ENCODE measurements at places on chromosomes 4 and X. TPM values are rescaled to one million over a fixed set of nuclear protein-coding genes. Genes with fewer than 3 reads are reported as not detected.

The MAGEC2 gene
- total RNA-seq: not detected

The OCIAD2 gene
- 45.1 TPM for total RNA-seq

The HELT gene
- not detected for total RNA-seq

The KDR gene
- 28.5 TPM for total RNA-seq

The MED12 gene
- 21.7 TPM for total RNA-seq

The CT45A8 gene
- total RNA-seq: not detected

The GPR173 gene
- 0.49 TPM for total RNA-seq

The NRK gene
- total RNA-seq: 0.44 TPM

The FAM47A gene
- not detected for total RNA-seq

The ASB9 gene
- 3.0 TPM for total RNA-seq

The MAGEB10 gene
- not detected for total RNA-seq

The CLCN4 gene
- 26.3 TPM for total RNA-seq

- DNase-seq: no peak
These were observed 13.5 kb upstream of the PRPS2 start for GRCh38 chrX:12777670-12778069.

DNA sequence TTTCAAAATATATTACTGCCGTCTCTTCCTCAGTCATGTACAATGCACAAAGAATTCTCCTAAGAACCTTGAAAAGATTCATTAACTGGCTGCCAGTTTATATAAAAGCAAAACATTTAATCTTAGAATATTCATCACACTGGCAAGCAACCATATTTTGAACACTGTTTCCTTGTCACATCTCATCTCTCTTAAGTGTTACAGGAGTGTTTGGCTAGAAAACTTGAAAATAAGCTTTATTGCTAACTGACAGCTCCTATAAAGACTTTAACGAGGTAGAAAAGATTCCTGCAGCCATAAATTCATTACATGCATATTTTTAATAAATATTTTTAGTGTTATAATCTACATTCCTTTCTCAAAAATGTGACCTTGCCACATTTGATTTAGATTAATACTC lies 149.6 kb downstream of the AFAP1 start:
- no peak for DNase-seq

GRCh38 chrX:17520016-17520615 lies 145.1 kb downstream of the NHS start:
- no peak for DNase-seq

DNA sequence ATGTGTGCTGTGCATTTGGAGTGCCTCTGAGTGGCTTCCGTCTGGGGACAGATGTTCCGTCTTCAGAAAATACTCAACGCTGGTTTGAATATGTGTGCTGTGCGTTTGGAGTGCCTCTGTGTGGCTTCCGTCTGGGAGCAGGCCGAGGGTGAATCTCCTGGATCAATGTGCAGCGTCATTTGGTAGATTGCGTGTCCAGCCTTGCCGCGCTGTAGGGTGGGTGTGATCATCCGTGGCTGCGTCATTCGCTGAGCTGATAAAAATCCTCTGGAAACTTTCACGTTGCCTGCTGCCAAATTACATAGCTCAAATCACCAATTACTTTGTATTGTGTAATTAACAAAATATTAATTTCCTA lies 12.1 kb downstream of the UVSSA start:
- DNase-seq: no peak

- DNase-seq: no peak
These were observed 34.3 kb upstream of the PPP2R2C start for GRCh38 chr4:6506616-6507140.

GRCh38 chr4:5693871-5694270 lies 14.5 kb downstream of the EVC2 start:
- DNase-seq: no peak

DNA sequence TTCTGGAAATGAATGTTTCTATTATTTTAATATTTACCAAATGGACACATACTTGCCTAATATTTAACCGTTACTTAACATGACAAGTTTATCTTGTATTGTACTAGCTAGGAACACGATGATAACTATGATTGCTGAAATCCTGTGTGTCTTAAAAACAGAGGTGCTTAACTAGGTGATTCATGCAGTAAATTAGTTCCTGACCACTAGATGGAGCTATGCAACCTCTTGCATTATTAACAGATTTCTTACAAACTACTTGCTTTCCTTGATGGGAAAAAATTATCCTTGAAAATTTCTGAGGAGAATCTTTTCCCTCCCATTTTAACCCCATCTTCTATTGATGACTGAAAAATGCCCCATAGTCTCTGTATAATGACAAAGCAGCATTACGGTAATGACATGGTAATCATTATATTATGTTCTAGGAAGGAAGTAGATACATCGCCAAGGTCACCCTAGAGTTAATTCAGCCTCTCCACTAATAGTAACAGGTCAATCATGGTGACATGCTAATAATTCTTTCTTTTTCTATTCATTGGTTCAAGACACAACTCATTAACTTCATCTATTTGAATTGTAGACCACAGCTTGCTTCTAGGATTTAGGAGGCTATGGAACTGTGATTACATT lies 844.2 kb downstream of the RAPGEF2 start:
- no peak for DNase-seq

DNA sequence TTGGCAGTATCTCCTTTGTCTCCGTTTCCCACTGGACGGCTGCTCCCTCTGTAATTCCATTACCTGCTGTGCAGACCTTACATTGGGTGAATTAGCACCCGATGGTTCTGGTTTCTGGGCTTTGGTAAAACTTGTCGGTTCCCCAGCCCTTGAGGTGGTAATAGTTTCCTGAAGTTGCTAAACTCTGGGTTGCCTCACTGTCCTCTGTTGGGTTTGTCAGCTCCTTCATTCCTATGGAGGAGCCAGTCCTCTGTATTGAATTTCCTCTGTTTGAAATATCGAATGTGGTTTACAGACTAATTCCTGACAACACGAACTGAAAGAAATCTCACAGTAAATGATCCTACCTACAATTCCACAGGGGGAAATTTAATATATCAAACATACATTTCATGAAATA lies 591.3 kb upstream of the FTHL17 start:
- no peak for DNase-seq

GRCh38 chr4:90840828-90841227 lies 713.6 kb downstream of the CCSER1 start:
- no peak for DNase-seq

GRCh38 chr4:40307627-40308497 lies 27.3 kb upstream of the CHRNA9 start:
- no peak for DNase-seq

- DNase-seq: no peak
These were observed 29.8 kb upstream of the EMCN start for GRCh38 chr4:100547541-100548199.

DNA sequence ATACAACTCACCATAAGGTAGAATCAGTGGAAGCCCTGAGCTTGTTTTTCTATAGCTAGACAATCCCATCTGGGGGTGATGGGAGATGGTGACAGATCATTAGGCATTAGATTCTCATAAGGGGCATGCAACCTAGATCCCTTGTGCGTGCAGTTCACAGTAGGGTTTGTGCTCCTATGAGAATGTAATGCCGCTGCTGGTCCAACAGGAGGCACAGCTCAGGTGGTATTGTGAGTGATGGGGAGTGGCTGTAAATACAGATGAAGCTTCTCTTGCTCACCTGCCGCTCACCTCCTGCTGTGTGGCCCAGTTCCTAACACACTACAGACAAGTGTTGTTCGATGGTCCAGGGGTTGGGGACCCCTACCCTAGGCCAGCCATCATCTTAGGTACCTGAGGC lies 5.9 kb upstream of the GATB start:
- DNase-seq: no peak

- DNase-seq: no peak
These were observed 8.6 kb downstream of the OPHN1 start for GRCh38 chrX:68424719-68425118.

DNA sequence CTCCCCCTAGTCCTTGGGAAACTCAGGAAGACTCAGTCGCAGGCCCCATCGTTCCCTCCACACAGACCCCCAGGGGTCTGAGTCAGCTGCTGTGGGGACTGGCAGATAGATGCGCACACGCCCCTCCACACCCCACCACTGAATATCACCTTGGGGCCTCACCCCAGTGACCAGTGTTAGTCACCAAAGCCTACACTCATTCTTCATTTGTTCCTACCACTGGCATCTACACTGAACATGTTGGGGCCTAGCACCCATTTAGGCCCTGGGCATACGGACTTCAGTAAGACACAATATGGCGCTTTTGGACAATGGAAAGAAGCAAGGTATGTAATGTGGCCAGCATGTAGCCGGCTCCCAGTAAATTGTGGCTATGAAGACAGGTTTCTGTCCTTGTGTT lies 154.1 kb upstream of the PJA1 start:
- no peak for DNase-seq

- DNase-seq: no peak
These were observed 69.3 kb downstream of the BMP2K start for GRCh38 chr4:78845472-78845871.

GRCh38 chr4:24417206-24417605 lies 167.1 kb downstream of the DHX15 start:
- no peak for DNase-seq

DNA sequence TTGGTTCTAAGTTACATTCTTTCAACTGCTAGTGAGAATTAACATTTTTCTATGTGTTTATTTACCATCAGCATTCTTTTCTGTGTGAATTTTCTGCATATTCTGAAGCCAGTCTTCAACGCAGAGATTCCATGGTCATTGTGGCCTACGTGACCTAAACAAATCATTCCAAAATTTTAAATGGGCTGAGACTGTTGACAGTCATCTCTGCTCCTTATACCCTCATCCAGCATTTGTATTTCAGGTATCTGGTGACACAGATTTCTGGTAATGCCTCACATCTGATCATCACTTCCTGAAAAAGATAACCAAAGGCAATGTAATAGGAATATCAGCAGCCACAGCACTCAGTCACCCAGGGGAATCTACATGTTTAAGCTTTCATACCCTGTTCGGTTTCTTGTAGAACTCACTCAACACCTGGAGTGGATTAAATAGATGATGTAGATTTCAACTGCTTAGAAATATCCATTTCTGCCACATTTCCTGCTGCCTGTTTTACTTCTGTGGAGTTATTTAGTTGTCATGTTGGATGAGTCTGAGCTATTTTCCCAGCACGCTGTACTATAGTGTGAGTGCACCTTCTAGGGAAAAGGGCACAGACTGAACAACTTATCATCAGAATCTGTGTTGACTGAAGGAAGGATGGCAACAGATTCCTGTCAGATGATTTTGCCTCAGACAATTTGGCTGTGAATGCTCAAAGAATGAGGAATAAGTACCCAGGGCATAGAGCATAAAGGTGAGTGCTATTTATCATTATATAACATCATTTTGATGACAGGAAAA lies 73.0 kb upstream of the HPGD start:
- no peak for DNase-seq

- no peak for DNase-seq
These were observed 145.4 kb downstream of the QDPR start for GRCh38 chr4:17366496-17366895.

DNA sequence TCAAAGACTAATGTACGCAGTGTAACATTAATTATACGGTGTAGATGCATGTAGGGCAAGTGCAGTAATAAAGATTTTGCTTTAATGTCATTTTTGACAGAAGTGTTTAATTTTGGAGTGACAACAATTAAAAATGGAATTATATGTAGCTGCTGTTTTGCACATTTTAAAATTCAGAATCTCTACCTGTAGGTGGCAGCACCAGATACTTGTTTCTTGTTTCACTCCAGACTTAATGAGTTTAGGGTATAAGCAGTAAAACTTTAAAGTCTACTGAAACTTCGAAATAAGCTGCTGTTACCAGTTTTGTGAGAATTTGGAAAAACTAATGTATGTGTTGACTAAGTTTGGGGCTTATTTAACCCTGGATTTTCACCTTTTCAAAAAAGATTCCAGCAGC lies 144.9 kb downstream of the POLA1 start:
- DNase-seq: no peak

DNA sequence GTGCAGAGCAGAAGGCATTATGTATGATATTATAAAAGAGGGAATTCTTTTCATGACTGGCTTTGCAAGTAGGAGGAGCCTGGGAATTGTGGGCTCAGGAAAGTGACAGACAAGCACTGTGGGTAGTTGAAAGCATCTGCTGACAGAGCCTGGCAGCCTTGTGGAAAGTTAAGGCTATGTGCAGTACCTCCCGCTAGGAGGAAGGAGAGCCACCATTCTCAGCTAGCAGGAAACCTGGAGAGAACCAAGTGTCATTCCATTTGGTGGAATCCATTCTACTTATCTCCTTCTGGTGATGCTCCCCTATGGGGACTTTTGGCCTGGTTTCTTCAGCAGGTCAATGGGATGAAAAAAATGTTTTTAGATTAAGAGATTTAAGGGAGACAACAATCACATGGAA lies 81.8 kb downstream of the ASB9 start:
- no peak for DNase-seq

DNA sequence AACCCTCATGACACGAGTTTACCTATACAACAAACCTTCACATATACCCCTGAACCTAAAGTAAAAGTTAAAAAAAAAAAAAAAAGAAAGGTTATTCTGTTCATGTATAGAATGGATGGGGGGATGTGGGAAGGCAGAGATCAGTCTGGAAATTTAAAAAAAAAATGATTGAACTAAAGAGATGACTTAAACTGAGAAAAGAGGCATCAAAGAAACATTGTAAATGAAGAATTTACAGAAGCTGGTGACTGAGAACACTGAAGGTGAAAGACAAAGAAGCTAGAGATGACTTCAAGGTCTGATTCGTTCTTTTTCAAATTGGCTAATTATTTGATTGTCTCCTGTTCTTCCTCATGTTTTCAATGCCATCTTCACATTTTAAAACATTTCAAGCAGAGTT lies 12.8 kb upstream of the ABCG2 start:
- no peak for DNase-seq

All from upper lobe of left lung (tissue), 6 donors.